ENCODE measurements at places on chromosomes 3 and 15.

DNA sequence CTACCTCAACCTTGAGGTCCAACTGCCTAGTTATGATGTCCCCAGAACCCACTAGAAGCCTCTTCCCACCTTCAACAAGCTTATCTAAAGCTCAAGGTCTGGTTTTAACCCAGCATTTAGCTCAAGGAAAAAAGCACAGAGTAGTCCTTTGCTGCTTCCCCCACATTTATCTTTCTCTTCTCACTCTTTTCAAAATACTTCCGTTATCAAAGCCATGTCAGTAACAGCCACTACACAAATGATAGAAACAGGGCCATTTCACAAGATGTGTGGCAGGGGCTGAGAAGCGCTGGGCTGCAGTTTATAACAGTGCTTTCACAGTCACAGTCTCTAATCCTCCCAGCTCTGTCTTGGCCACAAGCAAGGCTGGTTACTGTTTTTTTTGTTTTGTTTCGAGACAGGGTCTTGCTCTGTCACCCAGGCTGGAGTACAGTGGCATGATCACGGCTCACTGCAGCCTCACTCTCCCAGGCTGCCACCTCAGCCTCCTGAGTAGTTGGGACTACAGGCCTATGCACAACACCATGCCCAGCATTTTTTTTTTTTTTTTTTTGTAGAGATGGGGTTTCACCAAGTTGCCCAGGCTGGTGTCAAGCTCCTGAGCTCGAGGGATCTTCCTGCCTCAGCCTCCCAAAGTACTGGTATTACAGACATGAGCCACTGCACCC, 218.8 kb downstream of the OSBPL10 start:
- DNase-seq: no peak

DNA sequence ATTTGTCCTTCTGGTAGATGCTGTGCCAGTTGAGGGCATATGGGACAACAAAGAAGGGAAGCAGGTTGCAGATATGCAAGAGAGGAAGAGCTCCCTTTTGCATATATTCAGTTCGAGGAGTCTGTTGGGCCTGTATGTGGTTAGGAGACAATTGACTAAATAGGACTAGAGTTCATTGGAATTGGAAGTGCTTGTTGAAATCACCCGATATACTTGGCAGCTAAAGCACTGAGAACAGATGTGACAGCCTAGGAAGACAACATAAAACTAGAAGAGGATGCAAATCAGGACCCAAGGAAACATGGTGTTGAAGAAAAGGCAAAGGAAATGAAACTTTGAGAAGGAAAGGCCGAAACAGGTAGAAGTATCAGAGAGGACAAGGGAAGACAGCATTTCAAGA, 215.2 kb upstream of the P2RY1 start:
- DNase-seq: no peak

GRCh38 chr15:51775967-51776816, 24.8 kb downstream of the TMOD2 start:
- no peak for DNase-seq

DNA sequence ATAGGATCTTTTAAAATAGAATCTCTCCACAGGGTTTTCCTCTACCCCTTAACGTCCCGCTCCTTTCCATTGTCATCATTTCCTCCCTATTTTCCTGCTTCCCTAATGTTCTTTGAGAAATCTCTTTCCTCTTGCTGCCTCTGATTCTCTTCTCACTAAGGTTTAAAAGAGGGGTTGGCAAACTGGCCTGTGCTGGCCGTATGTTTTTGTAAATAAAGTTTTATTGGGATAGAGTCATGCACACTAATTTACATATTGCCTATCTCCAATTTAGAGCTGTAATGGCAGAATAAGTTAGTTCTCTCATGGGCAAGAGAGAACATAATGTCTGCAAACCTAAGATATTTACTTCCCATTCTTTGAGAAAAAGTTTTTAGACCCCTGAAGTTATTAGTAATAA, 25.0 kb downstream of the MRPL3 start:
- no peak for DNase-seq

- no peak for DNase-seq
These were observed 7.1 kb downstream of the SPTBN5 start for GRCh38 chr15:41886741-41887140.

- no peak for DNase-seq
These were observed 41.4 kb downstream of the OSTN start for GRCh38 chr3:191240486-191240885.

DNA sequence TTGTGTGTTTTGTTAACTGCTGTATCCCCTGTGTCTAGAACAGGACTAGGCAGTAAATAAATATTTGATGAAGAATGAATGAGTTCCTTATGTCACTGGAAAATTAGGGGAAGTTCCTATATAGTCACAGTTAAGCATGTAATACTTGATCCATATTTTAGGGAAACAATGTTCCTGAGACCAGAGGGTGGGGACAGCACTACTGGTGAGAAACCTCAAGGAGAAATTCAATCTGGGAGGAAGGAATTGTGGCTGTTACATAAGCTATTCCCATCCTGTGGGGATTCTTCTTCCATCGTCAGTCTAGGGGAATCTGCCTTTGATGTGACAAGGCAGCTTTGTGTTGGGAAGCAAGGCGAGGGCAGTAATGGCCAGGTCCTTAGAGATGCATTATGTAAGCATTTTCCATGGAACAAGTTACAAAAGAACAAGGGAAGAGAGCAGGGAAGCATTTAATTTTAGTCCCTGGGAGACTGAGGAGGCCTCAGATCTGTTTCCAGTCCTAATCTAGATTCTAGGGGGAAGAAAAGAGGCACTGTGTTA, 219.3 kb upstream of the TTC14 start:
- no peak for DNase-seq

GRCh38 chr3:150582620-150583019, 20.5 kb upstream of the SELENOT start:
- no peak for DNase-seq

DNA sequence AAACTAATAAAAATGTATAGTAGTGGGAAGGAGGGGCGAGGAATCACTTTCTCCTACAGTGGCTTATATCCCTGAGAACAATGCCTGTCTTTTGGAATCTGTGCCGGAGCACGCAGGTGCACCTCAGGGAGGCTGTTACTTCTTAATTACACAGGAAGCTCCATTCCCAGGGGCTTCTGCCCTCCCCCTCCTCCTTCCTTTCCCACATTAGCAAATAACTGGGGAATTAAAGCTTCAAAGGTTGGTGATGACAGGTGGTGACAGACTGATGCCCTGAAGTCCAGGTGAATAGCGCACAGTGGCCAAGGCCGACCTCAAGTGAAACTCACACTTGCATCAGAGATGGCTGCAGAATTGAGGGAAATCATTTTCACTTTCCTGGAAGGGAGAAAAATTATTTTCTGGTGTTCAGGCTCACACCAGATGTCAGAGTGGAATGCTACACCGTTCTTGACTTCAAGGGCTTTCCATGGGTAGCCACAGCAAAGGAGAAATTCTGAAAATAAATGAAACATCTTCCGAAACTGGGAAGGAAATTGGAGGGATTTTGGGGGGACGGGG, 3.7 kb downstream of the GRAMD2A start:
- DNase-seq: no peak

All from activated T-helper 9 cell treated with anti-CD3 and anti-CD28 coated beads, Interleukin-2, amount 50 U/mL, for 16 hours (primary cell).